ENCODE measurements at places on chromosomes 2 and 18. TPM values are rescaled to one million over a fixed set of nuclear protein-coding genes. Genes with fewer than 3 reads are reported as not detected.

The C2orf80 gene
- not detected for total RNA-seq

The CIAO1 gene
- total RNA-seq: 49.1 TPM

DNA sequence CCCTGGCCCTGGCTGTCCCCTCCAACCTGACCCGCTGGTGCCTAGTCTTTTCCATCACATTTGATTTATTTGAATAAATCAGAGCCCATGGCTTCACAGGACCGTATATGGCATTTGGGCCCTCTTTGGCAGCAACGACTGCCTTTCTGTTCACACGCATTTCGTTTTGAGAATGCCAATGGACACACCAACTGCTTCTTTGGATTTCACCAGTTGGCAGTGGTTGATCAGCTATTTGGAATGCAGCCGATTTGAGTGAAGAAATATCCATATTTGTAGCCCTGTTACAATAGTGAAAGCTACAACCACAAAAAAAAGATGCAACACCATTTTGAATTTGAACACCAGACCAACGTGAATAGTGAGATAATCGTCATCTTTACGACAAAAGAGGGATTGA is 56.5 kb downstream of the GNAL start:
- DNase-seq: no peak

The MOGAT1 gene
- total RNA-seq: not detected

The ABCG5 gene
- 0.96 TPM for total RNA-seq

DNA sequence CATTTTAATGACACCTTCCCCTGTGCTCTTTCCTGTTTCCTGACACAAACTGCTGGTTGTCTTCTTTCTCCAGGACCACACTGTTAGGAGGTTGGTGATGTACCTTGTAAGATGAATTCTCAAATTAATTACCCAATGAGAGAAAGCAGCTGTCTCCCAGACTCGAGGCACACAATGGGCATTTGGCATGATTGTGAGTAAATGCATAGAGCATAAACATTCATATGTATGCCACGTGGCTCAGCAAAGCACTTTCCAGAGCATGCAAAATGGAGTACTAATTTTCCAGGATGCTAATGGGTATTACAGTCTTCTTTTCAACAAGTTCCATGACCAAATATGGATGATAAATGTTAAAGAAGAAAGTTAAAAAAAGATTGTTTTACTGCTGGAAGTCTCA is 235.2 kb upstream of the KLHL29 start:
- no peak for DNase-seq

- no peak for DNase-seq
Measured at GRCh38 chr2:88753833-88754584, 62.5 kb downstream of the RPIA start.

DNA sequence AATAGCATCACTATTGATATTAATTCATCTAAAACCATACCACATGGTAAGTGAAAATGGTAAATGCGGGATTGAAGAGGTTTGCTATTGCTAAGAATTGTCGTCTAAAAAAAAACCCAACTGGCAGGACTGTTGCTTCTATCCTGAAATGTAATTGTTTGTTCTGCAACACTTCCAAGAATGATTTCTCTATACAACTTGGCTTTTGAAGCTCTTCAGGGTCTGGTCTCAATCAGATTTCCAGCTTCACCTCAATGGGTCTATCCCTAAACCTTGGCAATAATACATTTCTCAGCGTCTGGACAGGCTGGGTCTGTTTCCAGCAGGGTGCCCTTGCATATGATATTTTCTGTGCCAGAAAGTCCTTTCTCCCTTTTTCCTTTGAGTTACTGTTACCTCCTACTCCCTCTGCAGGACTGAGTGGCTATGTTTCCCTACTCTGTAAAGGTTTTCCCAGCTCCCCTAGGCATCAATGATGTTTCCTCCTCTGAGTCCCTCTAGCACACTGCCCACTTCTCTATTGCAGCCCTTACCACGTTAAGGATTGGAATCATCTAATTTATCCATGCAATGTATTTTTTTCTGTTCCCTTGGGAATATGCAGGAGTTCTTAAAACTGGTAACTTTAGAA is 118.2 kb upstream of the REV1 start:
- DNase-seq: no peak

GRCh38 chr2:233081731-233082221 is 21.6 kb downstream of the INPP5D start:
- DNase-seq: no peak

DNA sequence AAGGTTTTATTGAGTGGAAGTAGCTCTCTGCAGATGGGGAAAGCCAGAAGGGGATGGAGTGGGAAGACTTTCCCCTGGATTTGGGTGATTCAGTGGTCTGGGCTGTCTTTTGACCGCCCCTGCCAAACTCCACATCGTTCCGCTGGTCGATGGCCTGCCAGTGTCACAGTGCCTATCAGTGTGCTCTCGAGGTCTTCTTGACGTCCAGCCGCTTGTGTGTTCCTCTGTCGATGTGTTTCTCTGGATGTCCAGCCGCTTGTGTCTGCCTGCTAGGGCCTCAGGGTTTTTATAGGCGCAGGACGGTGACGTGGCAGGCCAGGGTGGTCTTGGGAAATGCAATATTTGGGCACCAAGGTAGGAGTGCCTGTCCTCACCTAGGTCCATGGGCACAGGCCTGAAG is 1371.4 kb upstream of the PIK3C3 start:
- no peak for DNase-seq

- DNase-seq: no peak
Measured at GRCh38 chr2:208319391-208319790, 53.3 kb downstream of the PIKFYVE start.

DNA sequence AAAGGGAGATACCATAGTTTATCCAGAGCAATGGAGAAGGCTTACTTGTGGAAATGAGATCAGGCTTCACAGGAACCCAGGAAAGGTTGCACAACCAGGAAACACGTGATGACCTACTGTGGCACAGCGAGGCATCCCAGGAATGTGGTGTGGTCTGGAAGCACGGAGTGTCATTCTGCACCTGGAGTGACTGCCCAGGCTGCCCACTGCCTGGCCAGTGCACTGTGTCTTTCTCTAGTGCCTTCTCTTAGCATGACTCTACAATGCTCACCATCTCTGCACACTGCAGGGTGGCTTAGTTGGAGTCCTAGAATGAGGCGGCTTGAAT is 48.9 kb downstream of the CHST9 start:
- peak; percentile 13 for DNase-seq

The DSG1 gene
- 26.5 TPM for total RNA-seq

DNA sequence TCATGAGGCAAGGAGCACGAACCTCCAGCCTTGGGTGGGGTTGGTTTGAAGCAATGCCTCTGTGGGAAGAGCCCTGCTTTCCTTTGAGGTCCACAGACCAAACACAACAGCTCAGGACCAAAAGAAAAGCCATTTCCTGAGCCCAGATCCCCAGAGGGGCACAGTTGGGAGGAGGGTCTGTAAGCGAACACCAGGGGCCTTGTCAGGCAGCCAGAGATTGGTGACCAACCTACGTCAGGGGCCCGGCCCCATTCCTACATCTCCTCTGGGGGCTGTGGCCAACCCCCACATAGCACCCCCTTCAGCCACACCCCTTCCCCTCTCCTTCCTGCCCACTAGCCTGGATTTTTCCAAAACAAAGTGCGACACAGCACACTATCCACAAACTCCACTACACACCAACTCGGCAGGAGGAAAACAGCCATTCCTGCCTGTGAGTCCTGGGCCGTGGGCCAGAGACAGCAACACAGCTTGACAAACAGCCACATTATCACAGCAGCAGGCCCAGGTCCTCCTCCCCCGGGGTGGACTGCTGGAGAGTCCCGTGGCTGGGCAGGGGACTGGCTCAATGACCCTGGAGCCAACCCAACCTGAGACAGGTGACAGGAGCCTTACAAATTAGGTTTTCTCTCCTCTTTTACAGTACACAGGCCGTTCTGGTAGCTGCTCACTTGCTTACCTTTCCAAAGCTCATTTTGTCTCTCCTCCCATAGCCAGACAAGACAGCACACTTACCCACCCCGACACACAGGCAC is 98.8 kb downstream of the TNS1 start:
- DNase-seq: peak; percentile 80

GRCh38 chr2:223262946-223263345 is 211.0 kb downstream of the KCNE4 start:
- peak; percentile 85 for DNase-seq

The EDAR gene
- 1.2 TPM for total RNA-seq

The TMEM18 gene
- total RNA-seq: 24.8 TPM

The WNT6 gene
- total RNA-seq: 3.9 TPM

DNA sequence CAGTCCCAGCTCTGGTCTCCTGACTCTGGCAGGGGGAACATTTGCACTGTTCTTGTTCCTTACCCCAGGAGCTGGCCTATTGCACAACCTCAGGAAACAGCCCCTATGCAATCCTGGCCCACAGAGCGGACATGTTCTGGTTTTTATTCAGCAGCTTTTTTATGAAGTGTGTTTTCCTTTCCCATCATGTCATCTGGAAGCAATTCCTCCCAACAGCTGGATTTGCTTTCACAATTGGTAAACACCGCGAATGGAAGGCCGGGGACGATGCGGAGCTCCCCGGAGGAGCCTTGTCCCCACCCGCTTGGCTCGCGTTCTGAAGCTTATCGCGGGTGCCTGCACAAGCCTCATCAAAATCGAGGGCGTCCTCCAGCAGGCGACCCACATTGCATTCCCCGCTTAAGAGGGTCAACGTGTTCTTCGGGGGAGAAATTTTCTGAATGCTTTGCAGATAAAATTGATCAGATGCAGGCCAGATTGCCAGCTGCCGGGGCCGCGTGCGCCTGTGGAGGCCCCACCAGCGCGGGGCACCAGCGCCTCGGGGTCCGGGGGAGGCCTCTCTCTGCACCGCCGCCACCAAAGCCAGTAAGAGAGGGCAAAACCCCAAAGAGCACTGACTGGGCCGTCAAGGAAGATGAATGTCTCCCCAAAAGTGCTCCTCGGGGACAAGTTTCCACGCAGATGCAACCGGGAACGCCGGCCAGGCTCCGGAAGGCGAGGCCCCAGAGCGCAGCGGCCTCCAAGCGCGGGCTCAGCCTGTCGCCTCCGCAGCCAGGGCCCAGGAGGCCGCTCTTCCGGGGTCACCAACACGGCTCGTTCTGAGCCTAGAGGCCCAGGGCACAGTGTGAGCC is 60.3 kb upstream of the SP3 start:
- DNase-seq: peak; percentile 96
